Activated naive CD4-positive, alpha-beta T cell treated with anti-CD3 and anti-CD28 coated beads, Interleukin-2, amount 10 ng/mL, durations not matched to agents 7 days and 5 days (primary cell): ENCODE measurements at places on chromosomes 5 and 9.
A peak's percentile ranks its signal among the peaks of the same experiment; 100 is the strongest.

GRCh38 chr5:81850501-81851357 is 99.8 kb upstream of the SSBP2 start:
- DNase-seq, result no peak

DNA sequence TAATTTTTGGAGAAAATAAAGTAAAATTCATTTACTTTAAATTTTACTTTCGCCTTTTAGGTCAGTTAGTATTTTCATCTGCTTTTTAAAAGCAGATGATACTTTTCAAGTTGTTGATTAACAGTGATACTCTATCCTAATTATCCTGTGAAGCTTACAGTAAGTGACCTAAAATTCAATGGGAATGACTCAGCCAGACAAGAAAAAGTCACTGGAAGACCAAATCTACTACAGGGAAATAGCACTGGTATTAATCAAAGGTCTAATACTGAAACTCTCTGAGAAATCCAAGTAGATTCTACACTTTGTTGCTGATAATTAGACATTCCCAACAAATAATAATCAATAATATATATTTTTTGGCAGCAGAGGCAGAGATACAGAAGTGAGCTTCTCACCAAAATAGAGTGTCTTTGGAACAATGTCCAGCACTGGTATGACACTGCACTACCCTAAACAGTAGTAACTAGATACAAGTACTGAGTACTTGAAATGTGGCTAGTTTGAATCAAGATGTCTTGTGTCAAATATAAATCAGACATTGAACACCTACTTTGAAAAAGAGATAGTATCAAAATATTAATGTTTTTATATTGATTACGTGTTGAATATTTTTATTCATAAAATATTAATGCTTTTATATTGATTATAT is 22.8 kb upstream of the ELL2 start:
- DNase-seq, result no peak

DNA sequence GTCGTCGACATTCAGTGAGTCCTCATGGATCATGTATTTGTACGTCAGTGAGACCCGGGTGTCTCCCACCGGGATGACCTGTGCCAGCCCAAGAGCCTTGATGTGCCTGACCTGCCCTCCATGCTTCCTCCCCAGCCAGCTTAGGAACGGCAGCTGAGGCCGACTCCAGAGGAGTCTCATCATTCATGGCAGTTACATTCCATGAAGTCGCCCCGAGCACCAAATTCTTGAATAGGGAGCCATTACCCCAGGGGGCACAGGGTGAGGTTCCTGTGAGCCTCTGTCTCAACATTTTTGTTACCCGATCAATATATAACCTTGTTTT is 67.8 kb downstream of the ZNF354C start:
- DNase-seq, result no peak

DNA sequence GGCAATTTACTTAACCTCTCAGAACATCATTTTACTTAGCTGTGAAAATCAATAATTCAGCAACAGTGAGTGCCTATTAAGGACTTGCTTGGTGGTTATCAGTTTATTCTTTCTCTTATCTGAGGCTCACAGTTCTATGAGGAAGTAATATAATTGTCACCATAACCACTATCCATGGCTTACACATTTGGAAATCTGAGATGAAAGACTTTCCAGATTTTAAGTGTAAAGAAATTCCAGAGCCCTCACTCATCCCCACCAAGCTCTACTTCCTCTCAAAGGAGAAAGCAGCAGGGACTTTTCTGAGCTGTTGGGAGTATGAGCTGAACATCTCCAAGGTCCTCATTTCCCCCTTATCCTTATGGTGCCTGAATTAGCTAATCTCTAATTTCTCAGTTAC is 321.5 kb downstream of the FBXL7 start:
- no peak for DNase-seq

- DNase-seq, result no peak
Measured at GRCh38 chr5:158819840-158820620, 279.7 kb downstream of the EBF1 start.

DNA sequence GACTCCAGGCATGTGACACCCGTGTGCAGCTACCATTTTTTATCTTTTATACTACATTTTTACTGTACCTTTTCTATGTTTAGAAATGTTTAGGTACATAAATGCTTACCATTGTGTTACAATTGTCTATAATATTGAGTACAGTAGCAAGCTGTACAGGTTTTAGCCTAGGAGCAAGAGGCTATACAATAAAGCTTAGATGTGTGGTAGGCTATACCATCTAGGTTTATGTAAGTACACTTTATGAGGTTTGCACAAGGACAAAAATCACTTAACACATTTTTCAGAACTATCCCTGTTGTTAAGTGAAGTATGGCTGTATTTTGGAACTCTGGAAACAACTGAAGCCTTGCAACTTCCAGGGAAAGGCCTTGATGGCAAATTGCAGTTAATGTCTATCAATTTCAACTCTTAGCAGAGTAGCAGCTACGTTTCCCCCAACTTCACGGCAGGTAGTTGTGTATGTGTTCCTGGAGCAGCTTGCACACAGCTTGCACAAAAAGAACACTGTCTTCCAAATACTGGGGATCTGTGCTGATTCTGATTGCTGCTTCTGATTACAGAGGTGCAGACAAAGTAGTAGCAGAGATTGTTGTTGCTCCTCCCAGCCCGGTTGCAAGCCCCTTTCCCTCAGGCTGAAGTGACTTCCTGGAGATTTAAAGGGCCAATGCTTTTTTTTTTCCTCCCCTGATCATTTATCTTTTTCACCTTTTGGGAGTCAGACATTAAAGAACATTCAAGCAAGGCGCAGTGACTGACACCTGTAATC is 30.0 kb downstream of the SIL1 start:
- DNase-seq, result no peak

GRCh38 chr5:130759061-130759460 is 406.0 kb downstream of the HINT1 start:
- no peak for DNase-seq

DNA sequence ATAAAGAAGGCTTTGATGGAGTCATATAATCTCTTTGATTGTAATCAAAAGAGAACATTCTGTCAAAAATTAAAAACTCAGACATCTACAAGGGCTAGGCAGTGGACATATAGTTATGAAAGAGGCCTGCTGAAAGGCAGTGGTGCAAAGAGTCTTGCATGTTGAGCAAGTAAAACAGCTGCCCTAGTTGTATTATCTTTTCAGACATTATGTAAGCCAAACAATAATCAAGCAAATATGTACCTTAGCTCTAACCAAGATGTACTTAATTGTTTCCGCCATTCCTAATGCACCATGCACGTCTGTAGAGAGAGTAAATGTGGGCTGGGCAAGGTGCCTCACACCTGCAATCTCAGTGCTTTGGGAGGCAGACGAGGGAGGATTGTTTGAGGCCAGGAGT is 14.3 kb downstream of the GAPT start:
- no peak for DNase-seq

- no peak for DNase-seq
Measured at GRCh38 chr9:104606152-104606551, 725 bp upstream of the OR13C2 start.

DNA sequence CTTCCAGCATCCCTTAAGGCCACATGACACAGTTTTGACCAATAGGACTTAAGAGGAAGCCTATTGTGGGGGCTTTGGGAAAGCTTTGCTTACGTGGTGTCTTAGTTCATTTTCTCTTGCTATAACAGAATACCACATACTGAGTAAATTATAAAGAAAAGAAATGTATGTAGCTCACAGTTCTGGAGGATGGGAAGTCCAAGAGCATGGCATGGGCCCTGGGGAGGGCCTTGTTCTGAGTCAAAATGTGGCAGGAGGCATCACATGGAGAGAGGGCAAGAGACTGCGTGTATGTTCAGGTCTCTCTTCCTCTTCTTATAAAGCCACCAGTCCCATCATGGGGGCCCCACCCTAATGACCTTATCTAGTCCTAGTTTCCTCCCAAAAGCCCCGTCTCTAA is 68.6 kb upstream of the CPEB4 start:
- DNase-seq, result no peak

DNA sequence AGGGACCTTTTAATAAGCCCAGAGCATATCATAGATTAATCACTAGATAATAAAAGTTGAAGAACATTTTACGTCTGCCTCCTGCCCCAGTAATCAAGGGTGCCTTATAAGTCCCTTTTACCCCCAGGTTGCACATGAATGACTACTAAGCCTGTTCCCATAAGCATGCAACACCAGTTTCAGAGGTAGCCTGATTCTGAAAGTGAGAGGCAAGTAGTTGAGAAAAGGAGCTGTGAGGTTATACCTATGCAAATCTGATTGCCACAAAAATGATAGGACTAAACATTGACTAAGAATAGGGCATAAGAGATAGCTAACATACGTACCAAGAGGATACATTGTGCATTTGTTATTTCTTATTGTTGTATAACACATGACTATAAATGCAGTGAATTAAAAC is 681.9 kb downstream of the ISL1 start:
- no peak for DNase-seq

- DNase-seq, result no peak
Measured at GRCh38 chr5:73120222-73121118, at the start of gene TMEM171. TMEM171 (plus strand) TSS chr5:73120575; CDS start chr5:73123374, 2,799 bp downstream.

DNA sequence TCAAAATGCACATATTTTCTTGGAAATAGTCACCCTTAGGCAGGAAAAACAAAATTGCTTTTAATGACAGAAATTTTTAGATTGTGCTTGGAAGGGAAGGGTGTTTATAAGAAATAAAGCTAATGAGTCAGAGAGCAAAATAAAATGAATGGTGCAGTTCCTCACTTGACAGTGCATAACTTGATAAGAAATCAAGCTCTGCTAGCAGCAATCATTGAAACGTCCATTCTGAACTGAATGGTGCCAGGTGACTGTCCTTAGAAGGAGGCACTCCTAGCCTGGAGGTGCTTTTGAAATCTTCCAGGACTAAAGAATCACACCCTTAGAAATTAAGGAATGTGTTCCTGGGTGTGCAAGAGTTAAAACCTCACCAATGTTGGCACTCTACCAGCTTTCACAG is 202.5 kb downstream of the EFNA5 start:
- DNase-seq, result no peak

GRCh38 chr5:137750436-137750835 is 3.7 kb downstream of the HNRNPA0 start:
- DNase-seq, result no peak

DNA sequence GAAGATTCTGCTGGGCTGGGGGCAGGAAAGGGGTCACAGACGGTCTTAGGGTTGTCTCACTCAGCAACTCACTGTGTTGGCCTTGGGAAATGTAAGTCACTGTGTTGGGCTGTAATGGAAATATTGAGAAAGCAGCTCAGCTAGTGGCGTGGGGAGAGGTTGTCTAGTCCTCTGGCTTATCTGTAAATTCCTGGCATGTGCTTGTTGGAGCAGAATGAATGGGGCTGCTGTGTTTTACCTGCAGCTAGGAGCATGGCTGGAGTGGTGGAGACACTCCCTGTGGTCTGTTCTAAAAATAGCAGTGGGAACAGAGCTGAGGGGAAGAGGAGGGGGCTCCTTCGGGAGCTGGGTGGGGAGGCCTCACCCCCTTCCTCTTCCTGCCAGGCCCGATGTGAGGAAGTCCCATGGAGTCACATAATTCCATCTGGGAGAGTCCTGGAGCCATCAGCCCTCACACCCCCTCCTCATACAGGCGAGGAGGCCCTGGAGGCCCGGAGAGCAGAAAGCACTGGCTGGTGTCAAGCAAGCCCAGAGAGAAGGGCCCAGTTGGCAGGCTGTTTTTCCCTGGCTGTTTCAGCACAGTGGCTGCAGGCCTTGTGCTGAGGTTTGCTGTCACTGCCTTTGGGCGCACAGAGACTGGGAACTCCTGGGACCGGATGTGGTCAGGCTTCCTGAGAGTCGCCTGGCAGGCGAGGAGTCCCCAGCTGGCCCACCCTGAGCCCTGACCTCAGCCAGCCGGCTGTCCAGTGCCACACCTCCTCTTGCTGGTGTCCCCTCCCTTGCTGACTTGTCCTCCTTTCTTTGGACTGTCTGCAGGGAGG is 84.9 kb downstream of the RGS3 start:
- peak; percentile 21 for DNase-seq

DNA sequence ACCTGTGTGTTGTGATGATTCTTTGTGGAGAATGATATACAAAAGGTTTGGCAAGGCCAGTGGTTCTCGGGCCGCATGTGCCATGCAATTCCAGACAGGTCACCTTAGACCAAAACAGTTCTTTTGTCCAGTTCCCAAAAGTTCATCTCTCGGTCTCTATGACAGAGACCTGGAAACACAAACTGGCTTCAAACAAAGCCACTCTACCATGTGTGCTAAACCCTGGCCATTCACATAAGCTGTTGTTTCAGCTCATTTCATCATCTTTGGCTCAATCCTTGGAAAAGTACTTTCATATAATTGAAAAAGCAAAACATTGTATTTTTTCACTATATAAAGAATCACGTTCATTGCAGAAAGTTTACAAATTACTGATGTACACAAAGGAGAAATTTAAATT is 210.5 kb upstream of the SEMA6A start:
- no peak for DNase-seq

- peak; percentile 88 for DNase-seq
Measured at GRCh38 chr9:114681594-114682332, at the start of gene TEX48. TEX48 (minus strand) TSS chr9:114682192; CDS start chr9:114671723, 10,469 bp downstream.

DNA sequence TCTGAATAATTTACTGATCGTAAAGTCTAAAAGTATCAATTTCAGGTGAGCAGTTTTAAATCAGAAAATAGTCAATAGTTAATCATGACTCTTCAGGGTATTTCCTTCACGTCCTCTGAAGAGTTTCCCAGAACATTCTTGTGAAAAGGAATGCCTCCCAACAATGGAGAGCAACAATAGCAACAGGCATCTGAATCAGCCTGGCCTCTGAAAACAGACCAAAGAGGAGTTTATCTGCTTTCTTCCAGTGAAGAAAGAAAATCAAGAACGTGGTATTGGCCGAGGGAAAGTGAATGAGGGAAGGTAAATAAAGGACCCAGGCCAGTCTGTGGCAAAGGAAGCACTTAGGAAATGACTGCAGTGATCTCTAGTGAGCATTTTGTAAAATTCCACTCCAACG is 26.1 kb upstream of the RASGEF1C start:
- DNase-seq, result no peak

- no peak for DNase-seq
Measured at GRCh38 chr5:133831491-133832224, 136.8 kb downstream of the C5orf15 start.

DNA sequence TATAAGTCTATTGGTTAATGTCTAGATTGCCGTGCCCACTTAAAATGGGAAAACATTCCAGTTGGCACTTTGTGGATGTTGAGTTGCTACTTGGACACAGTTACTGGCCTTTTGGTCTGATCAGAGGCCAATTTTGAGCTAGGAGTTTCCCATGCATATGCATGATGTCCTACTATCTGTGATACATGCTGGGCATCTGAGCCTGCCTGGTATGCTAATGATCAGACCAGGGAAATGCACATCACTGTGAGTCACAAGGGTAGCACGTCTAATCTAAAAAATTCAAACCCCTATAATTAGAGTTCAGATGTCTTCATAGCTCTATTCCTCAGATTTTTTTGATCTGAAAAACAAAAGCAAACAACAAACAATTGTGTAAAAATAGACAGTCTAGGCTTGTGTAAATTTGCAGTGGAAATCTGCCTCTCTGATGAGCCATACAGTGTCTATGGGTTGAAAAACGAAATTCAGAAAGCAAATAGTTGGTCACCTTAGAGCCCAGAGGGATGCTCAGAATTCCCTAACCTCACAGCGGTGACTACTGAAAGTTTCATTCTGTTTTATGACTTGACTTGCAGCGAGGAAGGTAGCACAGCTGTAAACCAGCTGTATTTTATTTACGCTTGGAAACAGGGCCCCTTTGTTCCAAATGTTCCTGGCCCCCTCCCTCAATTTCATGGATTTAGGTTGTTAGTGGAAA is 37.3 kb downstream of the PALM2AKAP2 start:
- no peak for DNase-seq
